T follicular helper cell (primary cell): ENCODE measurements at places on chromosomes 5 and 9.
A peak's percentile ranks its signal among the peaks of the same experiment; 100 is the strongest.

DNA sequence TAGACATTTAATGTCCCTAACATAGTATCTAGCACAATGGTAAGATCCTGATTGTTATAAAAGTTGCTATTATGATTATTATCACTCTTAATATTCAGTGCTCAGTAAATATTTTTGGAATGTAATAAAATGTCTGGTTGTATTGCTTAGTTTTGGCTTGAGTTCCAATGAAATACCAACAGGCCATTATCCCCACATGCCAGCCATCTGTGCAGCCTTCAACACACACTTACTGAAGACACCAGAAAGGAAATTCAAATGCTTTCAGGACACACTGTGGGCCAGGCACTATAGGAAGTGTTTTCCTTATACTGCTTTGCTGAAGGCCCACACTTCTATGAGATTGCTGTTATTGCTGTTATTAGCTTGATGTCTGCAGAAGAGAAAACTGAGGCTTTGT lies 157.5 kb downstream of the TRIM32 start:
- no peak for DNase-seq

- no peak for DNase-seq
Measured at GRCh38 chr5:54296386-54296785, 14.0 kb downstream of the ARL15 start.

DNA sequence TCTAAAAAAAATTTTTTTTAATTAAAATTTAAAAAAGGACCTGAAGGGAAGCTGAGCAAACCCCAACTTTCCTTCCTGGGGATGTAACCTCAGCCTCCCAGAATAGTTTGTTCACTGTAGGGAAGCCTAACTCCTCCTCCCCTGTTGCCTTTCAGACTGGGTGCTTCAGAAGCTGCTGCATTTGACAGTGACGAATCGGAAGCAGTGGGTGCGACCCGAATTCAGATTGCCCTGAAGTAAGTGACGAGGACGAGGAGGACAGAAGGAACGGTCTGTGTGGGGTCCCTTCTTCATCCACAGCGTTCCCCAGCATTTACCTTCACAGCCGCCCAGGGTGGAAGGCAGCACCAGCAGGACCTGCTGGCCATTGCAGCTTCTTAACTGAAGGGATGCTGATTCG lies 57.7 kb upstream of the RARS1 start:
- no peak for DNase-seq

DNA sequence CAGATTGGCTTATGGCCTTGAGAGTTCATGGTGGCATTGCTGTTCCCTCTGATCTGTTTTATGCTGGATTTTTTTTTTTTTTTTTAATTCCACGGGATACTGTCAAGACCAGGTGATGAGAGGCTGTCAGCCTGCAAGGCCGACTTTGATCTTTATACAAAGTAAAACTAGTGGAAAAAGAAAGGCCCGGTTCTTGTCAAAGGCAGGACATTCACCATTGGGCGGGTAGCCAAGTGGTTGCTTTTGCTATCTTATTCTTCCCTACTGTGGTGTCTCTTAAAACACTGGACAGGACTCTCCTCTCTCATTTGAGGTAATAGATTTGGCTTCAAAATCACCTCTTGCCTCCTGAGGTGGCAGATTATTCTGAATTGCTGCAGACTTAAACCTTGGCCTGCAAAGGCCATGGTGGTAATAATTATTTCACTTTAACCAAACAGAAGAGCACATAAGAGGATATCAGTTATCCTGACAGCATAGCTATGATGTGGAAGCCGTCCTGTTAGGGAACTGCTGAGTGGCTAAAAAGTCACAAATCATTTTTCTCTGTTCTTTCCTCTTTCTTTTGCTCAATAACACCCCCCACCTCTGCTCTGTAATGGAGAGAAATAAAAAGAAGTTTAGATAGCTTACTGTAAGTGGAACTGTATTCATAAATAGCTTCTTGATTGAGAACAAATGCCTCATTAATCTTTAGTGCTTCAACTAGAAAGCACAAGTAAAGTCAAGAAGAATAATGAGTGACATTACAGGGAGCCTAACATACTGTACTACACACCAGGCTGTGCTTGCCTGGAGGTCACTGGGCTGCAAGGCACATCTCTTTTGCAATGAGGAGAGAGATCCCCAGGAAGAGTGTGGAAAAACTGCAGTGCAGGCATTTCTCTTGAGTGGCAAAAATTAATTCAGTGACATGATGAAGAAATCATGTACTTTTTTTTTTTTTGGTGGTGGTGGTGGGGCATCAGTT lies 275.6 kb downstream of the KDM4C start:
- no peak for DNase-seq

DNA sequence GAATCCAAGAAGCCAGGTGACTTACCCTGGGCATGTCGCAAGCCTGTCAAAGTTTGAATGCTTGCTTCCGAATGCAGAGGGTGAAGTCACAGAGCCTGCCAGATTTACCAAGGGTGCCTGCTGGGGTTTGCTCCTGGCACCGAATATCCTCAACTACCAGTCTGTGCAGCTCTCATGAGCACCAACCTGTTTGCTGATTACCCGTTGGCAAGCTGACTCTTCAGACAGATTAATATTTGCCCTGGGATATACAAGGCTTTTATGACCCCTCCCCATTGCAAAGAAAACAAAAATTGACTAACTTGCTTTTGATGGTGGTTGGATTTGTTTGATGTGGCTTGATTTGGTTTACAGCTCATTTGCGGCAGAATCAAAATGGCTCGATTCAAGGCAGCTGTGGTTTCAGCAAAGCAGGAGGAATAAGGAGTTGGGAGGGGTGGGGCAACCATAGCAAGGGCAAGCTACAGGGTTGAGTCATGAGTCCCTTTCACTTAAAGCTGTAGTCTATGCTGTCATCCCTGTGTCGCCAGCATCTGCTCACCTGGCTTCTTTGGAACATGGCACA lies 82.3 kb upstream of the AGXT2 start:
- DNase-seq = peak; percentile 14

GRCh38 chr5:169290895-169291294 lies 10.0 kb downstream of the SLIT3 start:
- DNase-seq = no peak

DNA sequence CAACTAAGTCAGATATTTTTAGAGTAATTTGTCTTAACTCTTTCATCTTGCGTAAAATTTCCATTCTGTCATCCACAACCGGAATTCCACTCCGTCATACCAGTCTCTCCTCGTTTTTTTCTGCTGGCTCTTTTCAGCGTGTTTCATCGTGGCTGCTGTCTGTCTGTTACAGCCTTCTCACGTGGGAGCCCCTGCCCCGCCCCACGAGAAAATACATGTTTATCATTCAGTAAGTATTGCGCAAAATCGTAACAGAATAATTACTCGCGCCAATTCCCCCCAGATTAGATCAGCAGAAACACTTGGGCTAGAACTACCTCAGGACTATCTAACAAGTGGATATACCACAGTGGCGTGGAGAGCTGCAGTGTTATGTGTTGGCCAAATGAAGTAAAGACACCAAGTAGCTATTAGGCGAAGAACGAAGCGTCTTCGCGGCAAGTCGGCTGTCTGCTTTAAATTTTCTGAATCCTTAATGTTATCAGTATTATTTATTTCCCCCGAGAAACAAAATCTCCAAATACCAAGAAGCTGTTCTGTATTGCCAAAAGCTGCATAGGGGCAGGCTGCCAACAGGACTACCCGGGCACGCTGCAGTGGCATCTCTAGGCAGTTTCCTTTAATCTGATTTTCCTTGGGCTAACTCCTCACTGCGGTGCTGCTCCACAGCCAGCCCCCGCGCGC lies 566 bp upstream of the FOCAD start:
- DNase-seq = peak; percentile 41

GRCh38 chr5:139711906-139712224 lies 63.7 kb downstream of the CXXC5 start:
- no peak for DNase-seq

DNA sequence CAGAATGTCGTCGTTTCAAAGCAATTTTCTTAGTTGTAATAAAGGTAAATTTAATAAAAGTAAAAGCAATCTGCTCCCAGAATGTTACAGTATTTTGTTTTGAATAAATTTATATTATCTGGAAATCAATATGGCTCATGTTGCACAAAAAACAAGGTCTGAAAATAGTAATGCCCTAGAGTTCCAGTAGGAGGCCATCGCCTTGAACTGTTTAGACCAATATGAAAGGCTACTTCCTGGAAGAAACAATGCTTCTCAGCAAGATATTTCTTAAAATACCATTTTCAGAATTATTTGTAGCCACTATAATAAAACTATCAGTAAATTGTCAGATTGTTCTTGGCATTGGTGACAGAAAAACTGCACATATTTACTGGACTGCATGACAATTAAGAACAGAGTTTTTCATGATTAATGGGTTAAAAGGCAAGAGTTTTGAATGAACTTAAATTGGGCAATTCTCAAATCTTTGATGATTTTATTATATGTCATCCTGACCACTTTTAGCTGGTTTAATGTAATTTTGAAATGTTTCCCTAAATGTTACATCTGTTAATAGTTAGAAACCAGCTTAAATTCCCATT lies 153.2 kb downstream of the COMMD10 start:
- DNase-seq = no peak

DNA sequence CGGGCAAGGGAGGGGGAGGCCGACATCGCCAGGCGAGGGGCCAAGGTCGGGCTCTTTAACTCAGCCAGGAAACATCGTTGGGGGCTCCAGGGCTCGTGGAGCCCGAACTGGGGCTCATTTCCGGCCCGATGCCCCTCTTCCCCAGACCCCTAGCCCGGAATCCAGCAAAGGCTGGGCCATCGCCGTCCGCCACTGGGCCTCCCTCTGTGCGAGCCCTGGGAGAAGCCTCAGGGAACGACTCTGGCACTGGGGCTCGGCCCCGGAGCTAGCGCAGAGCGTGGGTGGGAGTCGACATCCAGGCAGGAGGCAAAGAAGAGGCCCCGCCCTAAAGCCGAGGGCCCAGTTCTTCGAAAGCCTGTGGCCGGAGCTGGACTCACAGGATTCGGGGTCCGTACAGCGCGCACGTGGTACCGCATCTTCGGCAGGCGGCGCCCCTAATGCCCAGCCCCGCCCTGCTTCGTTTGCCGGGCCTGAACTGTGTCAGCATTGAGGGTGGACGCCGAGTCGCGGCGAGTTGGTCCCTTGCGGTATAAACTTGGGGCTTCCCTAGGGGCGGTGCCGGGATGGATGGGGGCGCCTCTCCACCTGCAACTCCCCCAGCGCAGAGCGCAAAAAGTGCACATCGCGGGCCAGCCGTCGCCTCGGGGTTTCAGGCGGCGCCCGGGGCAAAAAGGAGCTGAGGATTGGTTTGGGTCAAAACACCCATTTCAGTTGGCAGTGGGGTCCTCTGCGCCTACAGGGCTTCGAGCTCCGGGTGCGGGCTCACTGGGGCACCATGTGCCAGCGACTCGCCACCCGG lies 3.6 kb upstream of the PAX5 start:
- no peak for DNase-seq

DNA sequence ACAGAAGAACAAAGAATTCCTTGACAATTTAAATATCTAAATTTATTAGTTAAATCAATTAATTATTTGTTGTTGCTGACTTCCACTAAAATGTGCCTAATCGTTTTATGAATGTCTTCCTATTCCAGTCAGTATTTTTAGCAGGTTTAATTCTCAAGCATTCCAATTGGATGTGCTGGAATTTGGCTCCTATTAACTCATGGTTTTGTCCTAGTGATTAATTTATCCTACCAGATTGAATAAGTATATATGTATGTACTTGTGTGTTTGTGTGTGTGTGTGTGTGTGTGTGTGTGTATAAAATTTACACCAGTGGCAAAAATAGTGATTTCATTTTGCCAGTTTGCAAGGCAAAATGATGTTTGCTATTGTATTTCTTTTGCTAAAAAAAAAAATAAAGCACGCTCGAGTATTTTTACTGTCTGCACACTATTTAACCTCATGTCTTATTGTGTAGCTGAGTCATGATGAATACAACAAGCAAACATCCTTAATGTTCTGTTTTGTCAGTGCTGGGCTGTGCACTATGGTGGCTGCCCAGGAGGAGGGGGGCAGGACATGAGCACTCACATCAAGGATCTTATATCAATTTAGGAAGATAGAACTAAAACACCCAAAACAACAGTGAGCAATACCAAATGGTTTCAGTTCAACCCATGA lies 375.5 kb downstream of the PDE4D start:
- DNase-seq = no peak

DNA sequence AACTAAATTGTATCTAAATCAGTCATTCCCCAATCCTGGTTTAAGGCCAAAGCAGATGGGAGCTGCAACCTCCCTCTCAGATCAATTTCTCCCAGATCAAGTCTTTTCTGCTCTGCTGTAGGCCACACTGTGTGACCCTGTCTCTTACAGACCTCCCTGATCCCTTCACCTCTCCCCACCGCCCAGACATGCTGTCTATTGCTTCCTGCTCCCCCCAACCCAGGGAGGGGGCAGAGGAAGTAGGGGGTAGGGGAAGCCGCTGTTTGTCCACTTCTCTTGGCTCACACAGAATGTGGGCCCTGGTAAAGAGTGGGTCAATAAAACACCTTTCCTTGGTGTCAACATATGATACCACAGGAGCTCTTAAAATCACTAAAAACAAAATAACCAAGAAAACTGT lies 226.3 kb downstream of the ENC1 start:
- DNase-seq = no peak

DNA sequence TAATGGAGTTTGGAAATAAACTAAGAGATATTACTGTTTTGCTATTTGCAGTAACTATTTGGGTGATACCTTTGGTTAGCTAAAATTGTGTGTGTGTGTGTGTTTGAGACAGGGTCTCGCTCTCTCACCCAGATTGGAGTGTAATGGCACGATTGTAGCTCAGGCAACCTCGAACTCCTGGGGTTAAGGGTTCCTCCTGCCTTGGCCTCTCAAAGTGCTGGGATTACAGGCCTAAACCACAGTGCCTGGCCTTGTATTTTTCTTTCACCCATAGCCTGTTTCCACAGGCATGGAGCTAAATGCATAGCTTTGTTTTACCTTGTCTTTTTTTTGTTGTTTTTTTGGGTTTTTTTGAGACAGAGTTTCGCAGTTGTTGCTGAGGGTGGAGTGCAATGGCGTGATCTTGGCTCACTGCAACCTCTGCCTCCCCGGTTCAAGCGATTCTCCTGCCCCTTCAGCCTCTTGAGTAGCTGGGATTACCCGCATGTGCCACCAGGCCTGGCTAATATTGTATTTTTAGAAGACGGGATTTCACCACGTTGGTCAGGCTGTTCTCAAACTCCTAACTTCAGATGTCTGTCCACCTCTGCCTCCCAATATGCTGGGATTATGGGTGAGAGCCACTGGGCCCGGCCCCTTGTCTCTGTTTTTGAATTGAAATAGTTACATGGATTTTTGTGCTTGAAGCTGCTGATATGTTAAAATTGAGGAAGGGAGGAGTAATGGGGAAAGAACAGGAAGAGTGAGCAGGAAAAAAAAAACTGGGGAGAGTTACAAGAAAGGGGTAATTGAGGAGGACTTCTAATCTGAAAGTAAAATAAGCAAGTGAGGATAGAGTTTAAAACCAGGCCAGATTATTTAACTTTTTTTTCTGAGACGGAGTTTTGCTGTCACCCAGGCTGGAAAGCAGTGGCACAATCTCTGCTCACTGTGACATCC lies 5.7 kb downstream of the GPBP1 start:
- no peak for DNase-seq

DNA sequence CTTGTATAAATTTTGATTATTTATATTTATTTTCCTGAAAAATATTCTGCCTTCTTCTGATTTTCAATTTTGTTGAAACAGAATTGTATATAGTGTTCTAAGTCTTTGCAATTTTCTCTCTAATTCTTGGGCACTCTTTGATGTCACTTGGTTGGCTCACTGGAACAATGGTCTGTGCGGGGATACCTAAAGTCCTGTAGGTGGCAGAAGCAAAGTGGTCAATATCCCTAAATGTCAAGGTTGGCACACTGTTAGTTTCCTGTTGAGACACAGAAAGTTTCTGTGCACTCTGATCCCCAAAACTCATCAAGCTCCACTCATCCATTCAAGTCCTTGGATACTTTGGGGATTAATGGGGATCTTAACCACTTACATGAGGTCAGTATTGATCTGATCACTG lies 480.8 kb upstream of the CCNG1 start:
- no peak for DNase-seq
